Mucosa of descending colon (tissue), 3 donors: ENCODE measurements at places on chromosomes 3 and 15. TPM values are rescaled to one million over a fixed set of nuclear protein-coding genes. Genes with fewer than 3 reads are reported as not detected.

GRCh38 chr15:99433026-99433756 is 132.6 kb upstream of the MEF2A start:
- DNase-seq = peak; percentile 81

DNA sequence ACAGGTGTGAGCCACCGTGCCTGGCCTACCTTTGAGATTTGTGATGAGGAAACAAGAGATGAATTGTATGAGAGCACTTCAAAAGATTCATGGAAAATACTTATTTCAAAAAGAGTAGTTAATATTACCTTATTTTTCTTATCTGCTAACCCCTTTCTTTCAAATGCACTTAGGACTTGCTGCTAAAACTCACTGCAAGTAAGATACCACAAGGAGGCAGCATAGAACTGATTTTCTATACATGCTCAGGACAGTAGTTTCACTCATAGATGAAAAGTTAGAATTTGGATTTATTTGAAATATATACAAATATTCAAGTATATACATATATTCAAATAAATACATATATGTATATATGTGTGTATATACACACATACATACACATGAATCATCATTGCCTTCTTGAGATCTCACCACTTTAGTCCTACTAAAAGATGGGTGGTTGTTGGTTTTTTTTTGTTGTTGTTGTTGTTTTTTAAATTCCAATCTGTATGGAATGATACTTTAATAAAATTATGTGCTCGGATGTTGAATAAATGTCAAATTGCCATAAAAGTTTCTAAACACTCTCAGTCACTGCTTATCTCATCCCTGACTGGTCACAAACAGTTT is 2.4 kb downstream of the CCNDBP1 start:
- DNase-seq = no peak

ILDR1 gene
- 17.2 TPM for total RNA-seq

- DNase-seq = no peak
Measured at GRCh38 chr3:16666206-16666605, 61.0 kb upstream of the DAZL start.

- no peak for DNase-seq
Measured at GRCh38 chr3:53550005-53550620, 55.7 kb downstream of the CACNA1D start.

GABRR3 gene
- not detected for total RNA-seq

ANKUB1 gene
- total RNA-seq = not detected

DNA sequence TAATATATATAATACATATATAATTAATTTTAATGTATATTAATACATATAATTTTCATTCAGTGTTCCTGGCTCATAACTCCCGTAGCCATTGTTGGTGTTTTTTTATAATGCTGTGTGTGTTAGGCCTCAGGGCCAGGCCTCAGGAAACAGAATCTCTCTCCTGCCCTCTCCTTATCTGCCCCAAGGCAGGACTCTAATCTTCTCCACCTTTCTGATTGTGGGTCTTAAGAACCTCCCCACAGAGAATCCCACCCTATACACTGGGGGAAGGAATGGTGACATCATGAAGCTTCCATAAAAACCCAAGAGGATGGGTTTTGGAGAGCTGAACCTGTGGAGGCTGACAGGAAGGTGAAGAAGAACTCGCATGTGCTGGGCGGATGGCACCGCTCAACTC is 4.0 kb upstream of the FMN1 start:
- DNase-seq = no peak

CEP63 gene
- total RNA-seq = 19.8 TPM

IL17RB gene
- total RNA-seq = 10.9 TPM

DNA sequence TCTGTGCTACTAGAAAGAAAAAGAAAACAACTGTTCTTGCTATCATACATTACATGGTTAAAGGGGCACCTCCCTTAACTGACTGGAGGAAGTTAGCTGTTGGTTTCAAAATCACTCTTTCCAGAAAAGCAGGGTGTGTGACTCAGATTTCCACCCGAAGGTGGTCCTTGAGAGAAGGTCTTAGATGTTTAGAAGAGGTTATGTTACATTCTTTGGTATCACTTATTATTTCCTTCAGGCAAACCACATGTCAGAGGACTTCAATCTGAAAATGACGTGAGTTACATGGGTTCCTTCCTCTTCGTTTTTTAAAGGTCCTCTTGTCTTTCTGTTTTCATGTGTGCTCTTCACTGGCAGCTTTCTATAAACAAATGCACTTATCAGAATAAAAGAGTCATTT is 307.9 kb upstream of the CBLB start:
- no peak for DNase-seq

LYZL4 gene
- total RNA-seq = not detected

- no peak for DNase-seq
Measured at GRCh38 chr3:56219894-56220805, 248.1 kb downstream of the ERC2 start.

DNA sequence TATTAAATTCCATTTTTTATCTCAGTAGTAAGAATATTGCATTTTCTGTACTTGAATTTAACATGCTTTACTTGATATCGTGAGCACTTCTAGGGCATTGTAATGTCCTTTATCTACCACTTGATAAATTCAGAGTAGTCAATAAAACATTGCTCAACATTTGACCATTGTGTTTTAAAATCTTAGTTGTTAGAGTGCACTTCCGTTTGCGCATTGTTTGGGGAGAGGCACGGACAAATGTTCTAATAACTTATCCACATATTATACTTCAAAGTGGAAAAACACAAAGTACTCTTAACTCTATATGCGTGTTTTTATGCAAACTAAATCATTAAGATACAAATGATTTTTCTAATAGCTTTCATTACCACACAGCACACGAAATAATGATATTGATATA is 419 bp downstream of the FAM227B start:
- no peak for DNase-seq

CA12 gene
- total RNA-seq = 213 TPM

- DNase-seq = no peak
Measured at GRCh38 chr15:58403581-58403980, 28.2 kb upstream of the LIPC start.

- no peak for DNase-seq
Measured at GRCh38 chr3:150443331-150443741, 35.2 kb downstream of the TSC22D2 start.
